NCI-H1092 (cell line): ENCODE measurements at places on chromosomes 12 and 14.

GRCh38 chr12:130481392-130481879 is 143.7 kb downstream of the PIWIL1 start:
- no peak for DNase-seq

- no peak for DNase-seq
Measured at GRCh38 chr12:92197815-92198214, 52.2 kb upstream of the BTG1 start.

GRCh38 chr12:47602325-47602724 is 103.5 kb downstream of the RPAP3 start:
- no peak for DNase-seq

DNA sequence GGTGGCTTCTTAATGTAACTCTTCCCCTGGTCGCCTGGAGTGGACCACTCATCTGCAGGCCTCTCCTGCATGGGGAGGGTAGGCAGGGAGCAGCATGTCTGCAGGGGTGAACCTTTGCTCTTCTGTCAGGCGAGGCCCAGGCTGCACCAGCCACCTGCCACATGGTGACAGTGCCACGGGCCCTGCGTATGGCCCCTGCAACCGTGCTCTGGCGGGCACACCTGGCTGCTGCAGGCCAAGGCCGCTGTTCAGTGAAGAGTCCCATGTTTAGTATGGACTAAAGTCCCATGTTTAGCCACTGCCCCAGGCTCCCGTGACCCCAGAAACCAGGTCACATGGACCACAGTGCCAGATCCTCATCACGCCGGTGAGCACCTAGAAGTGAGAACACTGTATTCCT is 187.0 kb downstream of the ADGRD1 start:
- DNase-seq: no peak

DNA sequence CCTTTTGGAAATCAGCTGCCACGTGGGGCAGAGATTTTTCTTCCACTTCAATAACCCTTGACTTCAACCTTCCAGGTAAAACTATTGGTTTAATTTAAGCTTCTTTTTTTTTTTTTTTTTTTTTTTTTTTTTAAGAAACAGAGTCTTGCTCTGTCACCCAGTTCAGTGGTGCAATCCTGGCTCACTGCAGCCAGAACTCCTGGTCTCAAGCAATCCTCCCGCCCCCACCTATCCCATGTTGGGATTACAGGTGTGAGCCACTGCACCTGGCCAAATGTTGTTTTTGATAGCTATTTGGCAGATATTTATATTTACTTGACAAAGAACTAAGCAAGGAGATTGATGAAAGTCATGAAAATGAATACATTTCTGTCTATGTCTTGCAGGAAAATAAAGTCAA is 65.1 kb downstream of the SINHCAF start:
- DNase-seq: no peak

- DNase-seq: peak; percentile 14
Measured at GRCh38 chr14:35632271-35632670, 98.3 kb downstream of the INSM2 start.

- no peak for DNase-seq
Measured at GRCh38 chr12:81274637-81275529, 197.0 kb downstream of the ACSS3 start.

DNA sequence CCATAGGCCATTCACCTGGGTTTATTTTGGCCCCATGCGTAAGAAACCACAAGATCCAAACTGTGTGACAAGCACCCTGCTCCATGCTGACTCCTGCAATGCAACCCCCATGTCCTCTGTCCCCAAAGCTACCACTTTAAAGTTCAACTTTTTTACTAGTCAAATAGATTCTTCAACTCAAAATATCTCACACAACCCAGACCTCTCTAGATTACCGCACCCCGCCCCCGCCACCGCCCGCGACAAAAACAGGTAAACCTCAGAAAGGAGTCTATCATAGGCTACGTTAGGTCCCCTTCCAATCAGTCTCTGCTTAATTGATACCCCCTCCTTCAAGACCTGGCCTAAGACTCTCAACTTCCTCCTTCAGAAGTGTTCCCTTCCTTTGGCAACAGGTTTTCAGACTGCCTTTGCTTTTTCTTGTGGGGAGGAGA is 2.2 kb downstream of the ZFP36L1 start:
- DNase-seq: no peak

GRCh38 chr14:36217732-36218131 is 41.2 kb upstream of the PTCSC3 start:
- DNase-seq: no peak

DNA sequence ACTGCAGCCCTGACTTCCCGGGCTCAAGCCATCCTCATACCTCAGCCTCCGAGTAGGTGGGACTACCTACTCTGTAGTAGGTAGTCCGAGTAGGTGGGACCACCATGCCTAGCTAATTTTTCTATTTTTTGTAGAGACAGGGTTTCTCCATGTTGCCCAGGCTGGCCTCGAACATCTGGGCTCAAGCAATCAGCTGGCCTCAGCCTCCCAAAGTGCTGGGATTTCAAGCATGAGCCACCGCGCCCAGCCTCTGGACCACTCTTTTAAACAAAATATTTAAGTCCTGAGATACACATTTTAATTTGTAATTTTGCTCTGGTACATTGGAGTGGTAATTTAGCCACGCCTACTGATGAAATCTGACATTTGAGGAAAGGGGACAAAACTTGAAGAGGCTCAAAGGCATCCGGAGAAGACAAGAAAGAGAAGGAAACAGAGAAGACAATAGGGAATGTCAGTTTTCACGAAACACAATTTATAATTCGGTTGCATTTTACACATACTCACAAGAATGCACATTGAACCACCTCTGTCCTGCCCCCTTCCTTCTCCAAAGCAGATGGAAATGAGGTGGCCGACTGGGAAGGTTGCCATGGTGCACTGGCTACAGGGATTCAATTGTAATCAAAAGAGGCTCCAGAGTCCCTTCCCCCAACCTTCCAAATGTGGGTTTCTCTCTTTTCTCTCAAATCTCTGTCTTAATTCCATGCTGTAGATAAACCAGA is 9.7 kb upstream of the TUBA1A start:
- peak; percentile 49 for DNase-seq

DNA sequence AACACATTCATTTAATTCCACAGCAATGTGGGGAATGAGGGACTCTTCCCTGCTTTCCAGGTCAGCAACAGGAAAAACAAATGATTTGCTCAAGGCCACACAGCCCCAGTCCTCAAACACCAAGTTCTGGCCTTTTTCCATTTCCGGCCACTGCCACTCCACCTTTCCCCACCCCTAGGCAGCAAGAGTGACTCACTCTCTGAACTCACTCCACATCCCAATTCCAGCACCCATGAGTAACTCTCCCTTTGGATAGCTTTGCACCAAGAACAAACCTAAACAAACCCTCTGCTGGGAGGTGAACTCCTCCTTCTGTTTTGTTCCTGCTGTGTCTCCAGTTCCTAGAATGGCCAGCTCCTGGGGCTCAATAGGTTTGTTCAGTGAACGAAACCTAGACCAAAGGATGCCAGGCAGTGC is 30.4 kb upstream of the PLEKHG6 start:
- DNase-seq: no peak

DNA sequence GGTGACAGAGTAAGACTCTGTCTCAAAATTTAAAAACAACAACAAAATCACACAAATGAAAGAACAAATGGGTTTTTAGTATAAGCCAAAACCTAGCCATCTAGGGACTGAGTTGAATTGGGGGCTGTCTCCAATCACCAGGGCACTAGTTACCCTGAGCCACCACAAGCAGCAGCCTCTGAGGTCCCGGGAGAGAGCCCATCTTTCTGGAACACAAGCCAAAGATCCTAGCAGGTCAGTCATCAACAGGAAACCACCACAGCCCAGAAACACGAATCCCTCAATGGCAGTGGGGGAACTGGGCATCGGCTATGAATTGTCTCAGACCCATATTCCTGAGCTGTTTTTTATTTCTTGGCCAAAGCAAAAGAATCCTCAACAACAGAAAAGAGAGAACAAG is 75.3 kb downstream of the KDM2B start:
- DNase-seq: no peak

GRCh38 chr14:105093431-105094192 is 28.4 kb upstream of the GPR132 start:
- DNase-seq: no peak

- DNase-seq: no peak
Measured at GRCh38 chr12:58719161-58719560, 201.1 kb downstream of the LRIG3 start.

DNA sequence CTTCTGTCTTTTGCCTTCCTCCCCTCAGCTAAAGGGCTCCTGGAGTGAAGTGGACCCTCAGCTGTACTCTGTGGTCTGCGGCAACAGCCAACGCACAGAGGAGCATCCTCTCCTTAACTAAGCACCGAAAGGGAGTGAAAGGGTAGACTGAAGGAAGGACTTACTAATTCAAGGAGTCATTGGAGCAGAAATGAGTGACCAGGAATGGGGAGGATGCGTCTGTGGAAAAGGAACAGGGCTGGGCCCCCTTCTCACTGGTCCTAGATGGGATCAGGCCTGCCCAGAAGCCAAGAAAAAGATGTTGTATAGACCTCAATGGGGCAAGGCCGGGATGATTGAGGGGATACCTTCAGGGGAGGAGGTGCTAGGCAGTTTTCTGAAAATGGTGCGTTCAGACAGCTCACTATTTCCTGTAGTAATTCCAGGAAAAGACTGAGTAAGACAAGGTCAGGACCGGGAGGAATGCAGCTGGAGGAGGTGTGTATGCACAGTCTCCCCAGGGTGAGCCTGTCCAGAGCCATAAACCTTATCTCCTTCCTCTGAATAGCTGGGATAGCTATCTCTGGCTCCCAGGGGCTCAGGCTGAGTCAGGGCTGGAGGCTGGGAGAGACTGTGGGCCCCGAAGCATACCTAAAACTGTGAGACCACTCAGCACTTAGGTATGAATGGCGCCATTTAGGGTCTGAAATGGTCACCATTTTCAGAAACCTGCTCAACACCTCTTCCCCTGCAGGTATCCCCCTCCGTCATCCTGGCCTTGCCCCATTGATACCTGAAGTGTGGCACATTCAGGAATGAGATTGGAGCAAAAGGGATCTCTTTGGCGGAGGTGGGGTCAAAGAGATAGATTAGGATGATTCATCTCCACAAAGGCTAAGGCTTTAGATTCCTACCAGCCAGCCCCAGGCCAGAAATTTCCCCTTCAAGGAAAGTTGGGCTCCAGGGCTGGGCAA is 20.2 kb upstream of the KRT8 start:
- DNase-seq: no peak

GRCh38 chr12:51879102-51879501 is 8.8 kb upstream of the ANKRD33 start:
- no peak for DNase-seq

DNA sequence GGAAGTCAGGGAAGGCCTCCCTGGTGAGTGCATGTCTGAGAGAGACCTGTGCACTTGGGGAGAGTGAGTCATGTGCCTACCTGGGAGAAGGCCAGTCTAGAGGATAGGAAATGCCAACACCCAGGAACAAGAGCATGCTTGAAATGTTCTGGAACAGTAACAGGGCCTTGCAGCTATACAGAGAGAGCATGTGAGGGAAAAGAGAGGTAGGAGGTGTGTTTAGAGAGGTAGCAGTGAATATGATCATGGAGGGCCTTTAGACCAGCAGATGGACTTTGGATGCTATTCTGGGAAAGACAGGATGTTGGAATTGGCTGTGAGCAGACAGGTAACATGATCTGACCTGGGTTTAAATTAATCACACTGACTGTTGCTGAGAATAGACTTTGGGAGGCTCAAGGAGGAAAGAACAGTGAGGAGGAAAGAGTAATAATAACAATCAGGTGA is 1143.6 kb downstream of the FLRT2 start:
- DNase-seq: no peak

DNA sequence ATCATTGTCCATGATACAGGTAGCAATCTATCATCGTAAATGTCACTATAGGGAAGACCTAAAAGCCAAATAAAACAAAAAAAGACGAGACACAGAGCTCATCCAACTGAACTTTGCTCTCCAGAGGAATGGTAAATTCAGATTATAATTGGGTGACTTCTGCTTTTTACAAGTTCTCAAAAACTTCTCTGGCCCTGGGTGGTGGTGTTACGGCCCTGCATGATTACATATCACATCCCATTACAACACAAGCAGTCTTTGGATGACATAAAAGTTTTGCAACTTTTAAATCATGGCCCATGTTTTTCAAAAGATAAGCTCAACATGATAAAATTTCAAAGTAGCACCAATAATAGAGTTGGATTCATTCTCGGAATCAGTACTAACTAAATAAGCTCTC is 299.6 kb downstream of the DIO2 start:
- DNase-seq: no peak

DNA sequence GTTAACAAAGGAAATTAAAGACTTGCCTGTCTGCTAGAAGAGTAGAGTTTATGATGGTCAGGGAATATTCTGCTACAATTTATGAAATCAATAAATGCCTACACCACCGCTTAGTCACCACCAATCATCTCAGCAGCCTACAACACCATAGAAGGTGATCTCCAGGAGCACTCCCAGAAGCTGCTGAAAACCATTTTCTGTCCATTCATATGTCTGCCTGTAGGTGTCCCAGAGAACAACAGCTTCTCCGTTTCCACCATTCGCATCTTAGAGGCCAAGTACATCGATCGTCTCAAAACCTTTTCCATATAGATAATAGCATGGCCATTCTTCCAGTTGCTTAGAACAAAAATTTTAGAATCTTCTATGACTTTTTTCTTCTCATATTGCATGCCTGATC is 303.4 kb downstream of the KCNC2 start:
- no peak for DNase-seq

DNA sequence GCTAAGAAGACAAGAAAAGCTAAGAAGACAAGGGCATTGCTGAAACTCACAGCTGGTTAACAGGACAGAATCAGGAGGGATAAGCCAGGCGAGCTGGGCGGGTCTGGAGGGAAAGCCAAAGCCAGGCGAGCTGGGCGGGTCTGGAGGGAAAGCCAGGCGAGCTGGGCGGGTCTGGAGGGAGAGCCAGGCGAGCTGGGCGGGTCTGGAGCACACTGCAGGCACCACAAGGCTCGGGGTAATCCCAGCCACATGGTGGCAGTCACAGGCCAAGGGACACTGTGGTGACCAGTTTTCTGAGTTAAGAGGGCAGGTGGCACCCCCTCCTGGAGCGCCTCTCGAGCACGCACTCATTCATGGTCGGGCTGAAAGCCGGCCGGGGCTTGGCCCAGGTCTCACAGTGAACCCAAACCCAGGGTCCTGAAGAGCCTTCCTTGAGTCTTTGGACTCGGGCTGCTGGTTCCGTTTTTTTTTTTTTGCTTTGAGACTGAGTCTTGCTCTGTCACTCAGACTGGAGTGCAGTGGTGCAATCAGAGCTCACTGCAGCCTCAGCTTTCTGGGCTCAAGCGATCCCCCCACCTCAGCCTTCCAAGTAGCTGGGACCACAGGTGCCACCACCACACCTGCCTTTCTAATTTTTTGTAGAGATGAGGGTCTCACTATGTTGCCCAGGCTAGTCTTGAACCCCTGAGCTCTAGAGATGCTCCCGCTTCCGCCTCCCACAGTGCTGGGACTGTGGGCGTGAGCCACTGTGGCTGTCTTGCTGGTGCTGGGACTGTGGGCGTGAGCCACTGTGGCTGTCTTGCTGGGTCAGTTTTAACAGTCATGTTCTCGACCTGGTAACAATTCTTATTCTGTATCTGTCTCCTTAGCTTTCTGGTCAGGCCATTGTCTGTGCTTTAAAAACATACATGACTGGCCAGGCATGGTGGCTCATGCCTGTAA is 40.2 kb downstream of the HSP90AA1 start:
- peak; percentile 24 for DNase-seq

- no peak for DNase-seq
Measured at GRCh38 chr12:94080341-94081009, 67.9 kb upstream of the PLXNC1 start.

GRCh38 chr14:54625112-54625511 is 58.2 kb downstream of the SAMD4A start:
- no peak for DNase-seq
